ENCODE measurements at places on chromosomes 2 and 18. TPM values are rescaled to one million over a fixed set of nuclear protein-coding genes. Genes with fewer than 3 reads are reported as not detected.

Gene LOXHD1
- not detected for polyA plus RNA-seq

Gene PLEKHA3
- polyA plus RNA-seq: 17.7 TPM

Gene NGEF
- 0.35 TPM for polyA plus RNA-seq

Gene UGT1A3
- not detected for polyA plus RNA-seq

Gene MALL
- 61.6 TPM for polyA plus RNA-seq

DNA sequence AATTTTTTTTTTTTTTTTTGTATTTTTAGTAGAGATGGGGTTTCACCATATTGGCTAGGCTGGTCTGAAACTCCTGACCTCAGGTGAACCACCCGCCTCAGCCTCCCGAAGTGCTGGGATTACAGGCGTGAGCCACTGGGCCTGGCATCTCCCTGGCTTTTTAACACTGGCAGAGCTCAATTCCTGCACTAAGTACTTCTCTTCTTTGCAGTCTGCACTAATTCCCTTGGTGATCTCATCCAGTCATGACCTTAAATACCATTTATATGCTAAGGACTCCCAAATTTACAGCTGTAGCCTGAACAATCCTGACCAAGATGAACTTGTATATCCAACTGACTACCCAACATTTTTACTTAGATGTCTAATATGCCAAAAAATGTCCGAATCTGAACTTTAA, 10.2 kb downstream of the PREPL start:
- peak; percentile 54 for DNase-seq

- DNase-seq: no peak
Measured at GRCh38 chr2:30162806-30163205, 16.0 kb downstream of the YPEL5 start.

GRCh38 chr2:10083046-10083445, 2.8 kb upstream of the CYS1 start:
- DNase-seq: peak; percentile 17

DNA sequence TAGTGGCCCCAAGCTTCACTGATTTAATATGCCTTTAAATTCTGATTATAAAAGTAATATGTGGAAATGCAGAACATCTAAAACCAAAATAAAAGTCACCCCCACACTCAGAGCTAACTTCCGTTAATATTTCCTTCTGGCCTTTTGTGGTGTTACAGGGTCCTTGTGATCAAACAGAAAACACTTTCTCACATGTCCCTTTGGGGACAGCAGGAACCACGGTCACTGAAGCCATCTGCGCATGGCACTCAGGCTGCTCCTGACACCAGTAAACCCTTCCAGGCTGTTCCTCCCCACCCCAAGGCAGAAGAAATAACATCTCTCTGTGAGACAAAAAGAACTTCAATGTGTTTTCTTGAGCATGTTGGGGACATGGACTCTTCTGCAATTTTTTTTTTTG, 25.1 kb upstream of the GPR17 start:
- no peak for DNase-seq
